Hindlimb muscle (tissue), 1 donor: ENCODE measurements at places on chromosomes 2 and 18.

- no peak for DNase-seq
Measured at GRCh38 chr18:53861185-53861584, 363.3 kb downstream of the MBD2 start.

- DNase-seq = no peak
Measured at GRCh38 chr18:79787865-79788733, 9.6 kb upstream of the KCNG2 start.

- no peak for DNase-seq
Measured at GRCh38 chr2:59856391-59856790, 697.1 kb downstream of the BCL11A start.

- DNase-seq = no peak
Measured at GRCh38 chr2:145728511-145728910, 1208.6 kb upstream of the ZEB2 start.

DNA sequence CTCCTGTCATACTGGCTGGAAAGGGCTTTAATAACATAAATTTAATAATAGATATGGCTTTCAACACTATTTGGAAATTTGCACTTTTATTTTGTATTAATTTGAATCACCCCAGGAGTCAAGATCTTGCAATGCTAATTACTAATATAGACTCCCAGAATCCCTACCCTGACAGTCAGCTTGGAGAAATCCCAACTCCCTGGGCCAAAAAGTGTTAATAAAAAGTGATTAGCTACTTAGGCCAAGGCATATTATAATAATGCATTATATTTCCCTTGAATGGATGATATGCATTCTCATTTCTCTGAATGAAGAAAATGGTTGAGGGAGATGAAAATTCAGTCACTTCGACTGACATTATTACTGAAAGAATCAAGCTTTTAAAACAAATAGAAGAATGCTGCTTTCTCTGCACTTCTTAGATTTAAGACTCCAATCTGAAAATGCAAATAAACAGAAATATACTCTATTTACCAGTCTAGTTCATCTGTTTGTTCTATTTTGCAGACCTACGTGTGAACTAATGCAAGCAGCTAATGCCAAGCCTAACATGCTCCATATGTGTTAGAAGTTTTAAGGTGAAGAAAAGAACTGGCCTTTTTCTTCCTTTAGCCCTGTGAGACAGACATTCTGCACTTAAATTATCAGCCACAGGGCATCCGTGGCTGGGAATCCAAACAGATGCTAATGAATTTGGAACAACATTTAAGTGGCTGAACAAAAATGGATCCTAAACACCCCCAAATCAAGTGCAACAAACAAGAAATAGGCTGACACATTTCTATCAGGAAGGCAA lies 33.9 kb upstream of the INSIG2 start:
- DNase-seq = no peak

- no peak for DNase-seq
Measured at GRCh38 chr2:67936969-67937368, 125.8 kb downstream of the C1D start.

GRCh38 chr2:164785457-164785856 lies 56.2 kb downstream of the COBLL1 start:
- DNase-seq = peak; percentile 30

DNA sequence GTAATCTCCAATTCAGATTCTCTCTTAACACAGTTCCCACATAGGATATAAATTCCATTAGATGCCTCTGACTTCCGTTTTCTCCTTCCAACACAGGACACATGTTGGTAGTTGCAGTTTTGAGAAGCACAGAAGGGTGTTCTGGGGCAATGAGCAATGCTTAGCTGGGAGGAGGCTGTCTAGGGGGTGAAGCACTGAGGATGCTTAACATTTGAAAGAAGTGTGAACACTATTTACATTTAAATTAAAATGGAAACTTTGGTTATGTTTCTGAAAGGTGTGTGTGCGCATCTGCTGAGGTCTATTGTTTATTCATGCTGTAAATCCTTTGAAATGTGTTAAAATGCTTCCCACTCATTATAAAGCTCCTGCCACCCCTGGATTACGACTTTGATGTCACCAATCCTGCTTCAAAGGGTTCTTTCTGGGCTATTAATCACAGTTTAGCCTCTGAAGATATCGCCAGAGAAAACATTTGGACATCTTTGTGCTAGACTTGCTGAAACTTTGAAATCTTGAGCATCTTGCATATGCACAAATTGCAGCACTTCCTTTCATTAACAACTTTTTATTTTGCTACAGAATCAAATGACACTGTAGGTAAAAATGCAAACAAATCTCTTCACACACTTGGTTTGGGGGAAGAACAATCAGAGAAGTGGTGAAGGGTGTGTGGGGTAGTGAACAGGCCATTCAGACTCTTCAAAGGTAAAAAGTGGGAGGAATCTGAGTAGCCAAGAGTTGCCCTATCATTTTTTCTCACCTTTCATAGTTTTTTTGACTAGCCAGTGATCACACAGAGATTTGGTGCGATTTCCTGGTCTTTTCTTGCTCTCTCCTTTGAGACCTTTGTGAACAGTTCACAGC lies 258.4 kb downstream of the MYO3B start:
- no peak for DNase-seq

GRCh38 chr2:40466332-40466906 lies 14.5 kb upstream of the SLC8A1 start:
- no peak for DNase-seq

DNA sequence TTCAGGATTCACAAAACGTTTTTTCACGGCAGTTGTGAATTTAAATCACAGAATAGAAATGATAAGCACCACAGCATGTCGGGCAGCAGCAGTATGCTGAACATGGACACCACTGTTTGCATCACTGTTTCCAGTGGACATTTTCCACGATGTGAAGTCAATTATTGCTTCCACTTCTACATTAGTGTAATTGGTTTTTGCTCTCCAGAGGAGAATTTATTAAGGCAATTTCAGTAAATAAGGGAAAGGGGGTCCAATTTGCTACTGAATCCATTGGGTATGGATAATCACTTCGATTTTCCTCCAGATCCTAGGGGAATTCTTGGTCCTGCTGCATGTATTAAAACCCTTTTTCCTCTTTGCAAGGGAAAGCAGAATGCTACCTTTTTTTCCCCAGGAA lies 30.2 kb upstream of the VWC2L start:
- no peak for DNase-seq

DNA sequence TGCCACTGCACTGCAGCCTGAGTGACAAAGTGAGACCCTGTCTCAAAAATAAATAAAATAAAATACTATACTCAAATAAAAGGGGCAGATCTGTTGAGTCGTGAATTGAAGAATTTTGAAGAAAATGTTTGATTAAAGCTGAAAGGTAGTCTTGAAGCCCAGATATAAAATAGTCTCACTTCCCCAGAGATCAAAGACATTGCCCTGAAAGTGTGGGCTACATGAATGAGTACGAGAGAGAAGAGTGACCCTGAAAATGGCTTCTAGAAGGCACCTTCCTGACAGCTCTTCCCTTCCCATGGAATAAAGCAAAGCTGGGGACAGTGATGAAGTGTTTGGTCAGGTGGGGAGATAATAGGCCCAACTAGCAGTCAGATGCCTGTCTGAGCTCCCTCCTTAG lies 13.8 kb upstream of the FZD5 start:
- no peak for DNase-seq

DNA sequence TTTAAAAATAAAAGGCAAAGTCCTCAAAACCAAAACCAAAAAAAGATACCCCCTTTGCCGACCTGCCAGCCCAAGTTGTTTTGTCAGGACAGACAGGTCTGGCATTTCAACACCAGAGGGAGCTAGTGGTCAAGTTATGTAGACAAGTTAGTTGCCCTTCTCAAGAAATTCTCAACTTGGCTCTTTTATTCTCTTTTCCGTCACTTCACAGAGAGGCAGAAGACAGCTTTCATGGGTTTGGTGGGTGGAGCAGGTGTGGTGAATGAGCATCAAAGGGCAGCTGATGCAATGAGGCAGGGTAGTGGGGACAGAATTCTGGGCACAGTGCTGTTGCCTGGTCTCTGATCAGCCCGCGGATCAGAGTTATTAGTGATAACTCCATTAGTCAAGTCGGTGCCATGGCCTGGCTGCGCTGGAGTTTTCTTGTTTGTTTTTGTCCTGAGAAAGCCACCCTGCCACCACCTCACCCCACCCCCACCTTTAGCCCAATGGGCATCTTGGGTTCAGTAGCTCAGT lies 303.7 kb upstream of the EPAS1 start:
- peak; percentile 54 for DNase-seq

DNA sequence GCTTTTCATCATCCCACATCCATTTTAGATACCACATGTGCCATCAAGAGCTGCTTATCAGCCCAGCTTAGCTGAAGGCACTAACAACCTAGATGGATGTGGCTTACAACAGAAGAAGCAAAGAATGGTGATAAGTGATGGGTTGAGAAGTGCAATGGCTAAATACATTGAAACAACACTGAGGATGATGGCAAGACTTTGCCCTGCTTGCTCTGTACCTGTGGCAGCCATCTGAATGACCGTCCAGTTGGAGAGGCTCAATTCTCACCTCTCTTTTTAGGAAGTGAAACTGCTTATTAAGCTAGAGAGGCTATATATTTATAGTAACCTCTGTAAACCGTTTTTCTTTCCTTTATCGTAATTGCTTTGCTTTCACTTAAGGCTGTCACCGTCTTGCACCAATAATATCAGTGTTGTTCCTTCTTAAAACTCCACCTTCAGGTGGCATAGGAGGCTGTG lies 5.7 kb downstream of the GPATCH11 start:
- no peak for DNase-seq

DNA sequence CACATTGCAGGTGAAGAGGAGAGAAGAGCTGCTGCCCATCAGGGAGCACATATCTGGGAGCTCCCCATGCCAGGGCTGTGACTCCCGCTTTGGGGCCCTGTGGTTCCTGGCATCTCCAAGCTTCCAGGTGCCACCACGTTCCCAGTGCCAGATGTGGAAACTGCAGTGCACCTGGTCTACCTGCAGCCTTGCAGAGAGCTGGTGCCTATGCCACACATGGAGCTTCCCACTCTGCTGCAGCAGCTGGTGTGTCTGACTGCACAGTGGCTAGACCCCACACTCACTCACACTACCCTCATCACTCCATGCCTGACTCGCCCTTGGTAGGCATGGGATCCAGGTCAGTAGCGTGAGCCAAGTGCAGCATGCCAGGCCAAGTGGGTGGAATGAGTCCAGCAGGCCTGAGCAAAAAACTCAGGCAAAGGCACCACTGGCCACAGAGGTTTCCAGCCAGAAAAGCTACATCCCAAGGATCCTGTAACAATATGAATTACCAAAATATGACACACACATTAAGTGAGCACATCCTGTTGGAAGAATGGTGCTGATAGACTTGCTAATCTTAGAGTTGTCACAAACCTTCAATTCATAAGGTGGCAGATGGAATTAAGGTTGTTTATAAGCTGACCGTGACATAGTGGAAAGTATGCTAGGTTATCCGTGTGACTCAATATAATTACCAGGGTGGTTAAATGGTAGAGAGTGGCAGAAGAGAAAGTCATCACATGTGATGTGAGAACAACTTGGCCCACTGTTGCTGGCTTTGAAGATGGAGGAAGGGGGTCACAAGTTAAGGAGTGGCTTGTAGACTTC lies 150.9 kb downstream of the EHBP1 start:
- no peak for DNase-seq

GRCh38 chr2:211114826-211115455 lies 558.5 kb downstream of the CPS1 start:
- DNase-seq = no peak

- no peak for DNase-seq
Measured at GRCh38 chr2:14967729-14968128, 335.2 kb downstream of the LRATD1 start.

DNA sequence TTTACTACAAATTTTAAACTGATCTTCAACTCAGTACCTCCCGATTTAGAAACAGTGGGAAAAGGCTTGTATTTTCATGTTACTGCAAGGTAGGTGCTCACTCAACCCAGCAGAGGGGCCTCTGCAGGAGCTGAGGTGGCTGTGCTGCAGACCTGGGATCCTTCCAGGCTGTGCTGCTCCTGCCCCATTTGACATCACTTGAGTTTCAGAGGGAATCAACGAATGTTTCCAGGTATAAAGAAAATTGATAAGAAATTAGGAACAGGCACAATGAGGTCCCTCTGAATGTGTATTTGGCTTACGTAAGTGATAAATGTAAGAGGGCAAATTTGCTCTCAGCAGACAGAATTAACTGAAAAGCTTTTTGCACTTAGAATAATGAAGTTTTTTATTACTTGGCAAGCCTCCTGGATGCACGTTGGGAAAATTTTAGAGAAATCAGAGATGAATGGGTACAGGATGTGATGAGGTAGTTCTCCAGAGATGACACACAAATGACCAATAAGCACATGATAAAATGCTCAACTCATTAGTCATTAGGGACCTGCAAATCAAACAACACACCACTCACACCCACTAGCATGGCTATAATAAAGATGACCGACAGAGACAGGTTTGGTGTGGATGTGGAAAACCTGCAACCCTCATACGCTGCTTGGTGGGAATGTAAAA lies 114.0 kb downstream of the NOL10 start:
- DNase-seq = no peak

DNA sequence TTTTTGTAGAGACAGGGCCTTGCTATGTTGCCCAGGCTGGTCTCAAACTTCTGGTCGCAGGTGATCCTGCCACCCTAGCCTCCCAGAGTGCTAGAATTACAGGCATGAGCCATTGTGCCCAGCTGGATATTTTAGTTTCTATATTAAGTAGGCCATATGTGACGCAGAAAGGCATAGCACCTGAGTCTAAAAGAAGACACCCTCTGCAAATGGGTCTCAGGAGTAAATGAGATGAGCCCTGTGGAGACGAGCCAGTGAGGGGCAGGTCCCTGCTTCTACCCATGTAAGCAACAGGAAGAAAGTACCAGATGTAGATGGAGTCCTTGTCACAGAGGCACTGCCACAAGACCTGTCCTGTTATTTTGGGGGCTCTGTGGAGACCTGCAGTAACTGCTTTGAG lies 322.4 kb downstream of the PTPRM start:
- no peak for DNase-seq

DNA sequence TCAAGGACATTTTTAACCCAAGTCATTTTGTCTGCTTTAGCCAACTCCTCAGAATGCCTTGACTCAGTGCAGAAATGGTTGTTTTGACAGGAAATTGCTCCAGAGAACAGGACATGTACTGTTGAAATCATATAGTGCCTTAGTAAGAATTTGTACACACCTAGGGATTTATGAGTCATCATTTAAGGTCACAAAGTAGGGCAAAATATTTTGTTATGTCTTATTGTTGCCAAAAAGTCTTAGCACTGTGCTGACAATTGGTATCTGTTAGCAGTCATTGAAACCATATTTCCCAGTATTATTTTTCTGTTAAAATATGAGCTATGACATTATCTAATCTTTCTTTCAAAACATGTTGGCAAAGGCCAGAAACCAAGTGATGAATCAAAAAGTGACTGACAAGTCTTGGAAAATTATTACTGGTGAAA lies 104.5 kb downstream of the OSBPL6 start:
- DNase-seq = no peak

GRCh38 chr2:18915227-18915626 lies 325.9 kb upstream of the NT5C1B start:
- DNase-seq = no peak

GRCh38 chr2:38523728-38524437 lies 78.8 kb downstream of the HNRNPLL start:
- no peak for DNase-seq

GRCh38 chr2:73972846-73973245 lies 11.9 kb upstream of the TET3 start:
- DNase-seq = no peak

GRCh38 chr18:79952996-79953559 lies 1.6 kb upstream of the SLC66A2 start:
- no peak for DNase-seq
